NCI-H526 (cell line): ENCODE measurements at places on chromosomes 13 and 19.

GRCh38 chr13:31320946-31321345 lies 121.2 kb downstream of the B3GLCT start:
- DNase-seq: no peak

GRCh38 chr13:99151516-99151915 lies 49.1 kb upstream of the UBAC2 start:
- no peak for DNase-seq

GRCh38 chr13:35524171-35524570 lies 47.7 kb upstream of the MAB21L1 start:
- no peak for DNase-seq

DNA sequence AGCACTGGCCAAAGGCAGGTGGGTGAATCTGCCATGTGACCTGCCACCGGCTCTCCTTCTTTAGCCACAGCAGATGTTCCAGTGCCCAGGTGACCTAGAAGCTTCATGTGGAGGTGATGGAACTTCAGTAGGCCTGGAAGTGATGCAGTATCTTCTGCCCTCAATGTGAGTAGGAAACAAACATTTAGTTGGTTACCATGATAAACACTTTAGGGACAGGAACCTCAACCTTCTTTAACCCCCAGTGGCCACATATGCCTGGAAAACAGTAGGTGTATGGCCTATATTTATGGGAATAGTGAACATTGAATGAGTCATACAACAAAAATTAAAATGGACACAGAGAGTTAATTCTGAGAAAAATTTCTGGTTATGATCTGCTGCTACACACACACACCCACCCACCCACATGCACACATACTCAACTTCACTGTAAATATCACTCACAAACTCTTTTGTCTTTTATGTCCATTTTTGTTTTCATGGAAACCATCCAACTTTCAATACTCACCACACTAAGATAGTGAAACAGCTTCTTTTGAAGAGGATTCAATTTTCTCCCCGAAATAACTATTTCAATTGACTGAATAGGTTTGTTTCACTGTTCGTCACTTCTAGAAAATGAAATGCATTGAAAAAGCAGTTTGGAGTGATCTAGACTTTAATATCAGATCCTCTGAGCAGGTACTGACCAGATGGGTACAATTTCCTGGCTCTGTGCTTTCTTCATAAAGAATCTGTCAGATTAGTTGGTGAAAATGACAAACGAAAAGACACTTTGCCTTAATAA lies 97.3 kb downstream of the STARD13 start:
- DNase-seq: no peak

- DNase-seq: no peak
These were observed 66.9 kb downstream of the NHLRC3 start for GRCh38 chr13:39105110-39105509.

DNA sequence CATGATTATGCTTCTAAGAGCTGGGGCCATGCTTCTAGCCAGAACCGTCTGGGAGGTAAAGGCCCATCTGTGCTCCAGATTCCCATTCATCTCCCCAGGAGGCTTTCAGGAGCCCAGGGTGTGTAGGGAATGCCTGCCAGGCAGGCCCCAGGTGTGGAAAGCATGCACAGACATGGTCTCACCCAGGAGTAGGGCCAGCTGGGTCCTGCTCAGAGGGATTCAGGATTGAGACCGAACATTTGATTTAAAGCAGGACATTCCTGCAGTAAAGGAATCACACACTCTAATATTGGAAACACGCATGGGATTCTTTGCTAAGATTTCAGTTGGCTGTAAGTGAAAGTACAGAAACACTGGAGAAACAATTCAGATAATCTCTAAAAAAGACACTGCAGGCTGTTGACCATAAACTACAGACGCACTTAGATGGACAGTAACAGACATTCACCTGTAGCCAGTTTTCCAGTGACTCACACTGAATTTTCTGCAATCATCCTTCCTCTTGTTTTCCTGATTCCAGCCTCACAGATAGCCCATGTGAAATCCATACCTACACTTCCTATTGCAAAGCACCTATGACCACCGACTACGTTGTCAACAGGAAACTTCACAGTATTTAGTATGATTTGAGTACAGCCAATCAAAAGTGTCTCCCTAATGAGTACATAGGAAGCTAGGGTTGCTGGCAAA lies 257.8 kb downstream of the TBC1D4 start:
- no peak for DNase-seq

DNA sequence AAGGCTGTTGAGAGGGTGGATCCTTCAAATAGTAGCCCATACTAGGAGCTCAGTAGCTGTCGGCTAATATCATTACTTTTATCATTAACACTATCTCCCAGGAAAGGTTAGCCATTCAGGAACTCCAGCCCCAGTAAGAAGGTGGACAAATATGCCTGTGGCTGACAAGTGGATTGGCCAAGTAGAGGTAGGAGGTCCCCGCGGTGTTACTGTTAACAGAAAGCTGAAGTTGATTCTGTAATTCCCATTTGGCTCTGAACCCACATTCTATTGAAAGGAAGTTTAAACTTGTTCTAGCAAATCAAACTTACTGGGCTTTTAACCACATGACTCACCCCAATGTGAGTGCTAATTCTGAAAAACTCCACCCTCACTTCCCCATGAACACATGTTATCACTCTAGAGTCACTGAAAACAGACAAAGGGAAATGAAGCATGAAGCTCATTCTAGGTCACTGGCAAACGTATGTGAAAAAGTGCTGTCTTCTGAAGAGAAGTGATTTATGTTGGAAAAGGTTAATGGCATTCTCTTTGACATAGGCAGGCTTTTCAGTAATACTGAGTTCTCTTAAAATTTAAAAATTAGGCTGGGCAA lies 273.5 kb downstream of the FGF14 start:
- DNase-seq: no peak

- DNase-seq: no peak
These were observed 7.7 kb downstream of the C2CD4C start for GRCh38 chr19:400976-401865.

GRCh38 chr13:74114202-74114601 lies 20.0 kb downstream of the KLF12 start:
- no peak for DNase-seq

DNA sequence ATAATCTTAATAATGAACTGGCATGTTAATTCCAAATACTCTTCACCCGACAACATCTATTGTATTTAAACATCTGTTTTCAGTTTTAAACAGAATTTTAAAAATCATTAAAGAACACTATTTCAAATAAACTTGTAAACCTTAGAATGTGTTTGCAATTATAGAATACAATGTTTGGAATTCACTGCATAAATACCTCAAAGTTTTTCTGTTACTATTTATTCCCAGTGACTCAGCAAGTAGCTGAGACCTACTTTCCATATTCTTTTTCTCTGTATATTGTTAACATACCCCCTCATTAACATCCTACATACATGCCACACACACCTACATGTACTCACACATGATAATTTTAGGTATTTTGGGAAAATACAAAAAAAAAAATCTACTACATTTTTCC lies 1134.3 kb downstream of the SLITRK1 start:
- no peak for DNase-seq

DNA sequence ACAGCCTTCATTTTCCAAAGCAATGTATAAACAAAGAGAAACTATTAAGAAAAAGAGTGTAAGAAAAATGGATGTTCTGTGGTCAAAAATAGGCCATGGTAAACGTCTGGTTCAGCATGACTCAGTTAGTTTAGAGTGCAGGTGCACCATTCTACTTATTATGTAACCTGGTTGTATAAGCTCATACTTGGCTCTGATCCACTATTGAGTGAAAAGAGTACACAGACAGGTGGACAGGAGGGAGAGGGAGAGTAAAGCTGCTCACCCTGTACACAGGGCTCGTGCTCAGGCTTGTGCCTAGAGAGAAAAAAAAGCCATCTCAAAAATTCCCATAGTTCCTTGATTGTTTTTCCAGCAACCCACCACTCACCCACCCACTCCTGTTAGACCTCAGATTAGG lies 85.8 kb upstream of the ZNF91 start:
- no peak for DNase-seq

GRCh38 chr19:48108997-48109782 lies 1.4 kb downstream of the PLA2G4C start:
- DNase-seq: no peak

GRCh38 chr19:22257916-22258315 lies 28.3 kb upstream of the ZNF729 start:
- no peak for DNase-seq

DNA sequence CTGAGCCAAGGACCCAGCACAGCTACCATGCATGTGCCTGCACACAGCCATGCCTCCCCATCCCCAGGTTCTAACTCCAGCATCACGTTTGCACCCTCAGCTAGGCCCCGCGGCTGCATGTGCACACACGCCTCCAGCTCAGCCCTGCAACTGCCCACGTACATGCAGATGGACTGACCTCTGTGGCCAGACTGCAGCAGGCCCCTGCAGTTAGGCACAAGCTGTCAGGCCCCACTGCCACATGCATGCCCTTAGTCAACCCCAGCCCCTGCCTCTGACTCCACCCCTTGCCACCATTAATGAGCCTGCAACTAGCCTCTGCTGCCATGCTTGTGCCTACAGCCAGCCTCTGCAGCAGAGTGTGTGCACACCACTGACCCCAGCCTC lies 23.1 kb downstream of the SLC6A16 start:
- no peak for DNase-seq

GRCh38 chr13:95295026-95295425 lies 6.2 kb downstream of the ABCC4 start:
- no peak for DNase-seq

DNA sequence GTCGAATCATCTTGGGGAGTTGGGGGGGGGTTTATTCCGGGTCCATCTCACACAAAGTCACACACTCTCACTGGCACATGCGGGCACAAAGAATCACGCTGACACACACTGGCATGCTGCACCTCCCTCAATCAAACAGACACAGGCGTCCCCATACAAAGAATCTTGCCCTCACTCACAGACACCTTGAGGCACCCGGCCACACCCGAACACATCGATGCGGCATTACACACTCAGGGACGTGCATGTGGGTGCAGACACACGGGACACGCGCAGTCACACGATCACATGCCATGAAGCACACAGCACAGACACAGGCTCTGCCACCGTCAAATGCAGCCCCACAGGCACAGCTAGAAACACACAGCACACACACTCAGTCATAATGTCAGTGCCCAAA lies 7.8 kb downstream of the NFIX start:
- DNase-seq: no peak

GRCh38 chr19:57288373-57288772 lies 8.1 kb downstream of the ZNF460 start:
- no peak for DNase-seq

DNA sequence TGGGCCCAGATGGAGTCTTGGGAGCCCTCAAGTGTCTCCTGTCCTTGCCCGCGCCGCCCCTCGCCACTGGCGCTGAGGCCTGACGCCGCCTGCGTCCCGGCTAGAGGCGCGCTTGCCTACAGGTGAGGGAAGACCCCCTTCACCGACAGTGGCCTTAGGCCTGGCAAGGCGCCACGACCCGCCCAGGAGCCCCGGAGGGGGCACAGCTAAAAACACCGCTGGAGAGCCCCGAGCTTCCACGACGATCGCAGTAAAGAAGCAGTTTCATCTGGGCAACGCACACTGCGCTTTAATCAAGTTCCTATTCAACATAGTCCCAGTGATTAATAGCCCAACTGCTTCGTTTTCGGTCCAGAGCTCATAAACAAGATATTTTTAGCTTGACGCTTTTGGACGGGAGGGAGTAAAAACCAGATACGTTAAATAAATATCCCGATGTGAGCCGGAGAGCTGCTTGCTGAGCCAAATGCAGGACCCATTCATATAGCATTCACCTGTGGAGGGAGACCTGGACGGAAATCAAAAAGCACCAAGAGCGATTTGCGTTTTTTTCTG lies 1.5 kb upstream of the CEBPA start:
- DNase-seq: no peak

DNA sequence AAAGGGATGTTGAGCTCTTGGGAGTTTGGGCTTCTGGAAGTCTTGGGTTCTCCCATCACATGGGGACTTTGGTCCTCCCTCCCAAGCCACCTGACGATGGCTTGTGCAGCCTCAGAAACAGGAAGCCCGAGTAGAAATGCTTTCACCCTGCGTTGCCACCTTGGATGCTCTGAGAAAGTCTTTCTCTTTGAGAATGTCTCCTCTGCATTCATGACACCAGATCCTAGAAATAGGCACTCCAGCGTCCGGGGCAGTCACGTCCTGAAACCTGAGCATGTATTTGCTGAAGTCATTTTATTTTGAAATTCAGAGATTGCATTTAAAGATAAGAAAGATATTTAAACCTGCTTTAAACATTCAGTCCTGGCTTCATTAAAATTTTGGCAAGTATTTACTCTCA lies 34.4 kb downstream of the CUL4A start:
- no peak for DNase-seq

DNA sequence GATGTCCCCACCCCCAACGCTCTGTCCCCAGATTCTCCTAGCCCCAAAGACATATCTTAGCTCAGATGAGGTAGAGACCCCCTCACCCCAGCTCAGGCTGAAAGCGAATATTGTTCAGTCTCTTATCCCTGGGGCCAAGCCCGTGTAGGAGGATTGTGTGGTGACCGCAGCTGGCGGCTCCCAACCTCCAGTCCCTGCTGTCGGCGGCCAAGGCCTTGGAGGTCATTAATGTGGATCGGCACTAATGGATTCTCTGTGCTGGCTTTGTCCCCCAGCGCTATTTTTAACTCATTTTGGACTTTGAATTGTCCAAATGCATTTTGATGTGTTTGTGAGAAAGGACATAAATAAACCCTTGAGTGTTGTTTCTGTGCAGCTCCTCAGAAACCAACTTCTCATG lies 124.2 kb downstream of the UQCRFS1 start:
- no peak for DNase-seq

- DNase-seq: no peak
These were observed 71.4 kb downstream of the EFNB2 start for GRCh38 chr13:106464076-106464475.

- no peak for DNase-seq
These were observed at the start of gene GRK1 for GRCh38 chr13:113666951-113667701. Gene GRK1, plus strand, starts transcription at chr13:113667219. Its CDS starts 168 bp downstream, at chr13:113667387.

GRCh38 chr19:47494211-47494547 lies 10.2 kb upstream of the KPTN start:
- no peak for DNase-seq

DNA sequence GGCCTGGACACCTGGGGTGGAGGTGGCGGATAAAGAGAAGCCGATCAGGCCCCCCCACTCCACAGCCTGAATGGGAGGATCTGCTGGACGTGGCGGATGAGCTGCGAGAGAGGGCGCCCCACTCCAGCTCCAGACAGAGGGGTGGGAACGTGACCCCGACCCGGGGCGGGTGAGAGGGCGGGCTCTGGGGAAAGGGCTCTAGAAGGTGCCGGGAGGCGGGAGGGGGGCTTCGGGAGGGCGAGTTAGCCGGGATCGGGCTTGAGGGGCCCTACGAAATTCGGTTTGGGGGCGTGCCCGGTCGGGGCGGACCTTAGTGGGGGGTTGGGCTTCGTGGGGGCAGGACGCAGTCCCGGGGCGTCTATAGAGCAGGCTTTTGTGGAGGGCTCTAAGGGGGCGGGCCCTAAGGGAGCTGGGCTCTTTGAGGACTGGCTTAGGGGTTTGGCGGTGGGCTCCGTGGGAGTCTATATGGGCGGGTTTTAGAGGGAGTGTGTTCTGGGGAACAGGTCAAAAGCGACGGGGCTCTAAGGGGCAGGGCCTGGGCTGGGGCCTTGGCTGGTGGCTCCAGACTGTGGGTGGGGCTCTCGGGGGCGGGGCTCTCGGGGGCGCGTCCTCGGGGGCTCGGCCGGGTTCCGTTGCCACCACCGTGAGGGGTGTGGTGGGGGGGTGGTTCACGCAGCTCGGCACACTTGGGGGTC lies 4.1 kb upstream of the NANOS3 start:
- DNase-seq: no peak

- DNase-seq: no peak
These were observed 144.2 kb downstream of the URI1 start for GRCh38 chr19:30086220-30086619.

GRCh38 chr19:21197590-21198295 lies 55.9 kb downstream of the ZNF431 start:
- no peak for DNase-seq
